Activated T-helper 2 cell treated with anti-CD3 and anti-CD28 coated beads, Interferon-gamma antibody, Interleukin-2, Interleukin-4, amounts not matched to agents 10 μg/mL and 5 μg/mL and 100 μg/mL, durations not matched to agents 14 hours and 24 hours and 36 hours (primary cell): ENCODE measurements at places on chromosomes 6 and 20. TPM values are rescaled to one million over a fixed set of nuclear protein-coding genes. Genes with fewer than 3 reads are reported as not detected.

- no peak for DNase-seq
Observed at GRCh38 chr6:6494677-6495076, 93.8 kb upstream of the LY86 start.

DNA sequence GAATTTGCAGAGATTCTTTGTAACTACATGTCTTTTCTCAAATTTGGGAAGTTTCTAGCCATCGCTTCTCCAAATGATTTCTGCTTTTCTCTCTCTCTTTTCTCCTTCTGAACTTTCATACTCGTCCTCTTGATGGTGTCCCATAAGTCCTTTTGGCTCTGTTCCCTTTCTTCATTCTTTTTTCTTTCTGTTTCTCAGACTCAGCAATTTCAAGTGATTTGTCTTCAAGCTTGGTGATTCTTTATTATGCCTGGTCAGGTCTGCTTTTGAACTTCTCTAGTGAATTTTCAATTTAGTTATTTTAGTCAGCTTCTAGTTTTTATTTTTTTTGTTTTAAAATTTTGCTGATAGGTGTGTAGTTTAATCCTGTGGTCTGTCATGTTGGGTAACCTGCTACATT is 57.6 kb upstream of the EEF1E1 start:
- DNase-seq, result no peak

DNA sequence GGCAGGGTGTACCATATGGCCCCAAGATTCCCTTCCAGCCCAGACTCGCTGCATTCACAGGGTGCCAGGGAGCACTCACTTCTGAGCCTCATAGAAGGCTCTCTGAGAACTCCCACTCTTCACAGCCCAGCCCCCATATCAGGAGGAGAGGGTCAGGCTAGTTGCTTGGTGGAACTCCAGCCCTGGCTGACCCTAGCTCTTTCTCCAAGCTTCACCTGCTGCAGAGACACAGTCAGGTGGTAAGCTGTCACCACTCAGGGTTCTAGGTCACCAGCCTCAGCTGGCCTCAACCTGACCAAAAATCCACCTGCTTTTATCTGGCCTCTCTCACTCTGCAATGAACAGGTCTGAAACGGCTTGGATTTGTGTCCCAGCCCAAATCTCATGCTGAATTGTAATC is 162.7 kb upstream of the MLN start:
- no peak for DNase-seq

DNA sequence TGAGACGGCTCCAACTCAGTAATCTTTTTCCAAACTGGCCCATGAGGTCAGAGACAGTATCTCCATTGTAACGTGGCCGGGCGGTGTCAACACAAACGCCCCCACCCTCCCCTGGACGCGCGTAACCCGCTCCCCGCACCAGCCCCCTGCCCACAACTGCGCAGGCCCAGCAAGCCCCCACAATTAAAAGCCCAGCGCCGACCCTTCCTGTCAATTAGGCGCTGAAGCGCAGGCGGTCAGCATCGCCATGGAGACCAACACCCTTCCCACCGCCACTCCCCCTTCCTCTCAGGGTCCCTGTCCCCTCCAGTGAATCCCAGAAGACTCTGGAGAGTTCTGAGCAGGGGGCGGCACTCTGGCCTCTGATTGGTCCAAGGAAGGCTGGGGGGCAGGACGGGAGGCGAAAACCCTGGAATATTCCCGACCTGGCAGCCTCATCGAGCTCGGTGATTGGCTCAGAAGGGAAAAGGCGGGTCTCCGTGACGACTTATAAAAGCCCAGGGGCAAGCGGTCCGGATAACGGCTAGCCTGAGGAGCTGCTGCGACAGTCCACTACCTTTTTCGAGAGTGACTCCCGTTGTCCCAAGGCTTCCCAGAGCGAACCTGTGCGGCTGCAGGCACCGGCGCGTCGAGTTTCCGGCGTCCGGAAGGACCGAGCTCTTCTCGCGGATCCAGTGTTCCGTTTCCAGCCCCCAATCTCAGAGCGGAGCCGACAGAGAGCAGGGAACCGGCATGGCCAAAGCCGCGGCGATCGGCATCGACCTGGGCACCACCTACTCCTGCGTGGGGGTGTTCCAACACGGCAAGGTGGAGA is at the start of the genes HSPA1A and HSPA1L:
HSPA1A (plus strand) TSS at position 519 of the 814 bp plus-strand sequence; CDS start at position 733, 214 bp downstream.
HSPA1L (minus strand) TSS at position 259 of the 814 bp plus-strand sequence. CDS start 3,311 bp downstream, outside the sequence.
- peak; percentile 70 for DNase-seq

DNA sequence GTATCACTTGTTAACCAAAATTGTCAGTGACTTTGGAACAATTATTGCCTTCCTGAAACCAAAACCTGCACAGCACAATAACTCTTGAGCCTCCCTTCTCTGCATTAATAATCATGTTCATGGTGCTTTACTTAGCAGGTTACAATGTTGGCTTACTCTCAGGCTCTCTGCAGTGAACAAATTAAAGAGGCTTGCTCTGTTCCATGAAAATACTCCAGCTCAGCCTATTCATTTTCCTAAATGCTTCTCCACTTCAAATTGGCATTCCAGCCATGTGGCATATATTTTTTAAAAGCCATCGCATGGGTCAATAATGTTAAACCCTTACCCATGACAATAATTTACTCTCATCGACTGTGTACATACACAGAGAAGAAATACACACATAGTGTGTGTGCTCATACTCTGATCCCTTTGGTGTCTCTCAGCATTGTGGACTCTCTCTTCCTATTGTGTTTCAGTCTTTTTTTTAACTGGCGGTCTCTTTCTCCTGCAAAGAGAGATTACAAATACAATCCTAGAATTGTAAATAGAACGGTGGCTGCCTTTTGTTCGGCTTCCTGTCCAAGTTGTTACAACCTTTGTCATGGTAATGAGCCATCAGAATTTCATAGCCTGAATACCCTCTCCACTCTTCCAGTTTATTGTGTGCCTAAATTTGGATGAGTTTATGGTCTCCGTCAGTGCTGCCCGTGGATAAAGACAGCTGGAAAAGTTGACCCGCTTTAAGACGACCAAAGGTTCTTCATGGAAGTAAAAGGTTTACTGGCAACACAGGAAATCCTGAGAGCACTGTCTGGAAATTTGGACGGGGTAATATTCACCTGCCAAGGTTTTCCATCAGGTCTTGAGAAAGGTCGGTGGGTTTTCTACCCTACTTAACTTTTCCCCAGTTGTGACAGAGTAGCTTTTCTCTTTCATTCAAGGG is 263.6 kb downstream of the CD83 start:
- DNase-seq, result no peak

- no peak for DNase-seq
Observed at GRCh38 chr20:18705910-18706309, 107.7 kb upstream of the SCP2D1 start.

DNA sequence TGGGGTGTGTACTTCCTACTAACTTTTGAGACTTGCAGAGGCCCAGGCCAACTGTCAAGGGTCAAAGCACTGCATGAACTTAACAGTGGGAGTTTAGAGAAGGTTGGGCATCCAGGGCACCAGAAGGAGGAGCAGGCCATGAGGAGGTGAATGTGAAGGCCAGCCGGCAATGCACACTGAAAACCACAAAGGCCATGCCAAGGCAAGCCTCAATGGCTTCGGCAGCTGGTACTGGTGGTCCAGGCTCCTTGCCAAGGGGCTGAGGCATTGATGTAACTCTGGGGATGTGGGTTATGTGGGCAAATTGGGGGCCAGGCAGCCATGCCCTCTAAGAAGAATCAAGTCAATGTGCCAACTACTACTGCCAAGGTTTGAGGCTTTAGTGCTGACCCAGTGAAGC is 222.4 kb downstream of the UNC5CL start:
- no peak for DNase-seq

DNA sequence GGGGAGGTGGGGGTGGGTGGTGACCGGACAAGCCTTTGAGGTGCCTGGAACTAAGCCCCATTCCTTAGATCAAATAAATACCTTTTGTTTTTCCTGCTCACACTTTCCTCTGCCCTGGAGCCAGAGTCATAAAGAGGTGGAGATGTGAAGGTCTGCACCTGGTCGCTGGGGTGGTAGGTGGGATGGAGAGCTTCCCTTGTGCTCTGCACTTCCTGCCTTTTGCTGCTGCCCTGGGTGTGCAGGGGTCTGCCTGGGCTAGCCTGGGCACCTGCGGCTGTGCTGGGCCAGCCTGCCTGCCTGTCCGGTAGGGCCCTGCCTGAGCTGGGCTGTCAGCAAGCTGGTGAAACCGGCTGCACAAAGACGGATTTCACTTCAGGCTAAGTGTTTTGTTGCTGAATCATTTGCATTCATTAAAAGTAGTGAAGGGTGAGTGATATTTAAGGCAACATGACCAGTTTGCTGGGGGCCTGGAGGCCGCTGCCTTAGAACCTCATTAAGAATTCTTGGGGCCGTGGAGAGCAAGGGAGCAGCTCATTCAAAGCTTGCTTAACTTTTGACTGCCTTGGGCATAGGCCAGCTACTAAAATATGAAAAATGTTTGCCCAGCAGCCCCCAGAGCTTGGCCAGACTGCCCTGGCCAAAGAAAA is 20.5 kb downstream of the PTK7 start:
- DNase-seq, result no peak

DNA sequence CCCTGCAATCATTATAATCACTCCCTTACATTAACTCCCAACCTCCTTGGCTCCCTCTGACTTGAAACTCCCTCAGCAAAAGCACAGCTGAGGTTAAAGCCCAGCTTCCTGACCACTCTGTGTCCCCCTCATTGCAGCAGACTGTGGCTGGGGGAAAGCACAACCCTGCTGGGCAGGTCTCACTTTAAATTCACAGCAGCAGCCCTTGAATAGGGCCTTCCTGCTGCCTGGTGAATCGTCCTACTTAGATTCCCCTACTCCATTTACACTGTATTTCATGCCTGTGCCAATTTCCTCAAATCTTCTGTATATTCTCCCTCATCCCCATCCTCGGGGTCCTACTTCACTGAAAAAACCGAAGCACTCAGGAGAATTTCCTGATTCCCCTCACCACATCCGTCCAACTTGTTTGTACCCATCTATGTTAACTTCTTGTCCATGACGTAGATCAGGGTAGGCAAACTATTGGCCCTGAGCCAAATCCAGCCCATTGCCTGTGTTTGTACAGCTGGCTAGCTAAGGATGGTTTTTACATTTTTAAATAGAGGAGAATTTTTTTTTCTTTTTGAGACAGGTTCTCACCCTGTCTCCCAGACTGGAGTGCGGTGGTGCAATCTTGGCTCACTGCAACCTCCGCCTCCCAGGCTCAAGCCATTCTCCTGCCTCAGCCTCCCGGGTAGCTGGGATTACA is 31.5 kb upstream of the GCM1 start:
- DNase-seq, result no peak

DNA sequence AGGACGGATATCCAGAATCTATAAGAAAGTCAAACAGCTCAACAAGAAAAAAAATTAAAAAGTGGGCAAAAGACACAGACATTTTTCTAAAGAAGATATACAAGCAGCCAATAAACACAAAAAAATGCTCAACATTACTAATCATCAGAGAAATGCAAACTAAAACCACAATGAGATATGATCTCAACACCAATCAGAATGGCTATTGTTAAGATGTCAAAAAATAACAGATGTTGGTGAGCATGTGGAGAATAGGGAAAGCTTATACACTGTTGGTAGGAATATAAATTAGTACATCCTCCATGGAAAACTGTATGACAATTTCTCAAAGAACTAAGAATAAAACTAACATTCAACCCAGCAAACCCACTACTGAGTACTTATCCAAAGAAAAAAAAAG is 23.3 kb upstream of the OSTM1 start:
- no peak for DNase-seq

GRCh38 chr6:4932228-4932903 is 71.5 kb downstream of the RPP40 start:
- DNase-seq, result no peak

- DNase-seq, result peak; percentile 66
Observed at GRCh38 chr6:42104095-42104803, 38.2 kb downstream of the C6orf132 start.

DNA sequence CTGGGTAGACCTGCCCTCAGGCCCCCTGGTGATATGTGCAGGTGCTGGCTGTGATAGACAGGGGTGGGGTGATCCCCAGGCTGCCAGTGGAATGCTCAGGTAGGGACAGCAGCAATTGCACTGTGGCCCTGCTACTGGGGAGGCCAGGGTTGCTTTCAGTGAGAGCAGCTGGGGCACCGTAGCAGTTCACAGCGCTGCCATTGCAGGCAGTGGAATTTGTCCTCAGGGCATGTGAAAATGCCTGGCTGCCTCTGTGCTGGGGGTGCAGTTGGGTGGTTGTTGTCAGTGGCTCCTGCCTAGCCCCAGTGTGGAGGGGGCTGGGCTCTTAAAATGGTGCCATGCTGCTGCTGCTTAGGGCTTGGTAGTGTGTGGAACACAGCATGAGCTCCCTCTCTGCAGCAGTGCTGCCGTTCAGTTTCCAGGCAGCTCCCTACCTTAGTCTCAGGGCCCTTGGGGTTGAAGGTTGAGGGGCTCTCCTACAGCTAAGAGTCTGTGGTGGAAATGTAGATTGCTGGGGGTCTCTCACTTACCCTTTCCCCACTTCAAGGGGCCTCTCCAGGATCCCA is 23.6 kb downstream of the GJA10 start:
- DNase-seq, result no peak

GRCh38 chr20:61119794-61120410 is 132.2 kb upstream of the CDH4 start:
- DNase-seq, result no peak

DNA sequence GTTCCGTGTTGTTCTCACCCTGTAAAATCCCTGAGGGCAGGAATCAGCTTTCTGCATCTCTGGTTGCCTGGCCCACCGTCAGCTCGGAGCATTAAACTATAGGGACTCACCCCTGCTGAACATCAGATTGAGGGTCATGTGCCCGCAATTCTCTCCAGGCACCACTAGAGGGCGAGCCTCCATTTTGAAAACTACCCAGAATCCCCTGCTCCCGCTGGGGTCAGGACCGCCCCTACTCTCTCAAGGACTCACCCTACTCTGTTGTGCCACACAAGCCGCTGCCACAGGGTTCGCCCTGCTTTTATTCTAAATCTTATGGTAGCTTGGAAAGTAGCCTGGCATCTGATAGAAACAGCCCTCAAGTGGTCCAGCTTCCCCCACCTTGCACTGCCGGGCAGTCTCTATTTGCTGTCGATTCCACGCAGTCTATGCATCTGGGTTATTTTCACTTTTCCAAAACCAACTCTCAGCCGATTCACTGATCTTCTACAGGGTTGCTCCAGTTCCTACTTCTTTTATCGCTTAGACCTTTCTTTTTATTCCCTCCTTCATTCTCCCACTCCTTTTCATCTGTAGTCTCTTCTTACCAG is 244.1 kb upstream of the QKI start:
- no peak for DNase-seq

- no peak for DNase-seq
Observed at GRCh38 chr6:100266494-100267401, 198.0 kb downstream of the SIM1 start.

- no peak for DNase-seq
Observed at GRCh38 chr6:35735452-35735851, 1.4 kb upstream of the ARMC12 start.

DNA sequence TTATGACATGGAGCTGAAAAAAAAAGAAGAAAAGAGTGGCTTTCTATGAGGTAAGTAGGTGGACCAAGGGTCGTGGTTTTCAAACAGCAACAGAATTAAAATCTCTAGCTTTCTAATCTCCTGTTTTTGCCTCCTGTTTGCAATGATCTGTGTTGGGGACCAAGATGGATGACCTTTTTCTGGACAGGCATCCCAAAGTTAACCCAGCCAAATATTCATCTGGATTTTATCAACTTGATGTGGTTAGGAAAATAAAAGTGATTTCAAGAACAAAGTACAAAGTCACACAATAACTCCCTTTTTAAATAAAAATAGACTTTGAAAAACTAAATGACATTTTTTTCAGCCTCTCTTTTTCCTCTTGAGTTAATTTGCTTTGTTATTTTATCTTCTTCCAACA is 282.1 kb upstream of the PRDM1 start:
- DNase-seq, result no peak

- no peak for DNase-seq
Observed at GRCh38 chr20:54472607-54473006, 2.8 kb upstream of the DOK5 start.

The FAM209A gene
- 1.2 and 1.7 TPM in 2 replicates for total RNA-seq

The CPXM1 gene
- total RNA-seq, result 1.3 and 1.5 TPM in 2 replicates

The KCNQ5 gene
- 15.3 and 18.8 TPM in 2 replicates for total RNA-seq

The WFDC10B gene
- not detected in 2 replicates for total RNA-seq

The SLC17A4 gene
- total RNA-seq, result not detected in 2 replicates

The ADGRF5 gene
- not detected in 2 replicates for total RNA-seq
